Airway epithelial cell (primary cell): ENCODE measurements at places on chromosomes 6 and 20. TPM values are rescaled to one million over a fixed set of nuclear protein-coding genes. Genes with fewer than 3 reads are reported as not detected.

The CTCFL gene
- not detected in 2 replicates for total RNA-seq

The PAX1 gene
- total RNA-seq, result not detected in 2 replicates

The MCHR2 gene
- not detected in 2 replicates for total RNA-seq

The NKAIN2 gene
- total RNA-seq, result not detected in 2 replicates

The SIRPA gene
- 17.7 and 31.1 TPM in 2 replicates for total RNA-seq

The EYA2 gene
- total RNA-seq, result 12.9 and 18.8 TPM in 2 replicates

The MOG gene
- not detected in 2 replicates for total RNA-seq

The PRND gene
- total RNA-seq, result not detected in 2 replicates

The C20orf202 gene
- 0.05 TPM in 1 of 2 replicates, not detected in the other for total RNA-seq

The AGPAT4 gene
- 3.7 and 5.6 TPM in 2 replicates for total RNA-seq

The PI3 gene
- 53.8 and 117 TPM in 2 replicates for total RNA-seq

The CDSN gene
- total RNA-seq, result 0.14 TPM in 1 of 2 replicates, not detected in the other

The IL17A gene
- not detected in 2 replicates for total RNA-seq

The EPB41L2 gene
- total RNA-seq, result 9.7 and 23.0 TPM in 2 replicates

The TNFAIP3 gene
- 7.4 and 10.4 TPM in 2 replicates for total RNA-seq

The HLA-DOB gene
- 1.5 and 2.2 TPM in 2 replicates for total RNA-seq

The PRR18 gene
- total RNA-seq, result 0.14 TPM in 1 of 2 replicates, not detected in the other

The LRRC73 gene
- total RNA-seq, result 0.05 and 0.21 TPM in 2 replicates

The GRIK2 gene
- total RNA-seq, result 0.07 and 1.9 TPM in 2 replicates

The HLA-DOA gene
- 0.07 TPM in 1 of 2 replicates, not detected in the other for total RNA-seq

The ECT2L gene
- not detected in 2 replicates for total RNA-seq

The TBXT gene
- not detected in 2 replicates for total RNA-seq

The PACRG gene
- 0.19 and 0.21 TPM in 2 replicates for total RNA-seq

The ZKSCAN3 gene
- 2.2 and 3.7 TPM in 2 replicates for total RNA-seq

The C6orf58 gene
- not detected in 2 replicates for total RNA-seq

The DDO gene
- not detected in 2 replicates for total RNA-seq

The FANCE gene
- total RNA-seq, result 20.3 and 20.8 TPM in 2 replicates

The PDE7B gene
- 0.05 and 0.21 TPM in 2 replicates for total RNA-seq

The LRP11 gene
- 87.3 and 103 TPM in 2 replicates for total RNA-seq

The RFX6 gene
- not detected in 2 replicates for total RNA-seq

The TRAPPC3L gene
- total RNA-seq, result not detected in 2 replicates

The PTCHD4 gene
- 0.98 and 1.6 TPM in 2 replicates for total RNA-seq

The RTN4IP1 gene
- 9.2 and 9.5 TPM in 2 replicates for total RNA-seq

The FHL5 gene
- not detected in 2 replicates for total RNA-seq

The RXRB gene
- 14.9 and 17.1 TPM in 2 replicates for total RNA-seq

The SDHAF4 gene
- total RNA-seq, result 6.7 and 16.8 TPM in 2 replicates

The KHDC1L gene
- total RNA-seq, result not detected in 2 replicates

The RIPPLY2 gene
- not detected in 2 replicates for total RNA-seq

The DUSP15 gene
- not detected in 2 replicates for total RNA-seq
